DMS53 (cell line): ENCODE measurements at places on chromosomes 12 and 14.

DNA sequence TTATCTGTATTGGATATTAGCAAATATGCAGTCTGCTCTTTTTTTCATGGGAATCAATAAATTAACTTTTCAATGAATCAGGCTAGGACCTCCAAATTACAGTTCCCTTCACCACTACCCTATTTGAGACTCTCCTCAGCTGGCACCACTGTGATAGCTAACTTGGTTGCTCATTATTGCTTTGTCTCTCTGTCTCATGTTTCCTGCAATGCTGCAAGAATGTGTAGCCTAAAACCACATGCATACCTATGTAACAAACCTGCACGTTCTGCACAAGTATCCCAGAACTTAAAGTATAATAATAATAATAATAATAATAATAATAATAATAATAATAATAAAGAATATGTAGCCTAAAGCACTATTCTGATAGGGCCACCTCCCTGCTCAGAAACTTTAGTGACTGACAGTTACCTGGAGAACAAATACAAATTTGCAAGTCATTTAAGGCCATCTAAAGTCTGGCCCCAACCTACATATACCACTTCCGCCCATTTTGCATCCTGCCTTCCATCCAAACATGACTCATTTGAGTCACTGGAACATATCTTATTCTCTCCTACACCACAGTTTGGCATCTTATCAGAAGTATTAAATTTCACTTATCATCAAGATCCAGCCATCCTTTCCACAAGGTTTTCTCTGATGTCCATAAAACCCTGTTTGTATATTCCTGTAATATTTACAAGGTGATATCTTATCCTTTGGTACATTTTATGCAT, 215.1 kb downstream of the LRRK2 start:
- no peak for DNase-seq

GRCh38 chr12:94242901-94243300, 94.5 kb downstream of the PLXNC1 start:
- no peak for DNase-seq

DNA sequence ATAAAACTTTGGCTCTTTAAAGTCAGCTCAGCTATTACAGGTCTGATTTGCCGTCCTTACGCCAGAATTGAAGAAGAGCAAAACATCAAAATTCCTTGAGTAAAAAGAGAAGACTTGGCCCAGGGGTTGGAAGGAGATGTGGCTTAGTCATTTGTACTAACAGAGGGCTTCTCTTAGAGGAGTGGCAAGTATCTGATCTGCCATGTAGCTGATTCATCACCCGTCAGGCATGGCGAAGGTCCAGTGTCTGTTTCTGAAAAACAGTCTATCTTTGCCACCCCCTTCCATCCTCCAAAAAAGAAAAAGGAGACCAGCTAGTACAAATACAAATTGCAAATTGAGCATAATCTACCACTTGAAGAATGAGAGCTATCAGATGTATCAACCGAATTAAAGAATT, 91.9 kb downstream of the RAD52 start:
- DNase-seq, result no peak

DNA sequence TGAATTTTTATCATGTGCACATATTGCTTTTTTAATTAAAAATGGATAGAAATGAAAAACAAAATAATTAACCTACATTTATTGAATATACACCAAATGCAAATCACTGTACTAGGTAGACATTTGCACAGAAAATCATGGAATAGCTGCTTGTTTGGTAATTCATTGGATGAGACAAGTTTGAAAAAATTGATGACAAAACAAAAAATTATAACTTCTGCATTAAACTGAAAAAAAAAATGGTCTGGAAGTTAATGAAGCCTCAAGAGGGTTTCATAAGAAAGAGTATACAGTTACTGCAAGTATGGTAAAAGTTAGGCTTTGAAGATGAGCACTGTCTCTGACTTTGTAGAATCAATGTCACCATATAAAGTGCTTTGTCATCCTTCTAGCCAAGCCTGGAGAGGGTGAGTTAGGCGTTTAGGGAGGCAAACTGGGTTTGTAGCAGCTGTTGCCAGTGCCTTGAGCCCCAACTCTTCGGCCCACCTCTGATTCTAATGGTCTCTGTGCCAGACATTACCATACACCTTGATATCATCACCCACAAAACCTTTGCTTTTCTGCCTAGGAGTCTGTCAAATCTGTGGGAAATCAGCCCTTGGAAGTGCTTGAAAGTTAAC, 291.1 kb upstream of the CLEC14A start:
- DNase-seq, result no peak

GRCh38 chr12:122421821-122422729, at the start of gene CLIP1:
Gene CLIP1, minus strand, starts transcription at chr12:122422669. Its CDS starts 42,217 bp downstream, at chr12:122380452.
- peak; percentile 87 for DNase-seq

DNA sequence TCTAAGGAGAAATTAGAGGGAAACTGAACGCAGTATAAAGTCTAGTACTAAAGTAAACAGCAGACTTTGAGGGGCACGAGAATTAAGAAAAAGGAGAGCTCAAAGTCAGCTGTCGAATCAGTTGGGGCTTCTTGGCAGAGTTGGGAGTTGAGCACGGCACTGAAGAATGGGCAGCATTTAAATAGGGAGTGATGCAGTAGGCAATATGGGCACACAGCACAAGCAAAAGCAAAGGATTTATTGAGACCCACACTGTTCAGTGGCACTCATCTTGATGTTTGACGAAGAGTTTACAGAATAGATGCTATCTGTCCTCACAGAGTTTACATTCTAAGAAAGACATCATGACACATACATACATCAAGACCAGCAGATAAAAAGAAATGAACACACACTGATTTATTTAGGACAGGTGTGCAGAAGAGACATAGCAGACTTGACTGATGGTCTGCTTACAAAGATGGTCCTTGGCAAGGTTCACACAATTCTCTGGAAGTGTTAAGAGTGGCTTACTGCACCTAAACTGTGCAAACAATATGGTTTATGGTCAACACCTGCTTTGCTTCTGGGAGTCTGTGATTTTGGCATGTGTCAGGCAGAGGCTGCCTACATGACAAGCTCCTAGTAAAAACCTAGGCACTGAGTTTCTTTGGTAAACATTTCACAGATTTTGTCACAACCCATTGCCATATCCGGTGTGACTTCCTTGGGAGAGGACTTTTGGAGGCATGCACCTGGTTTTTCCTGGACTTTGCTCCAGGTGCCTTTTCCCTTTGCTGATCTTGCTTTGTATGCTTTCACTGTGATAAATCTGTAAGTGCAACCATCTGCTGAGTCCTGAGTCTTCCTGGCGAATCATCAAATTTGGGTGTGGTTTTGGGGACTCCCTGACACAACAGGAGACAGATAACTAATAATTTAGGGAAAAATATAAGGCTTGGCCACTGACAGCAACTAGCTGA, 26.3 kb downstream of the ALKBH1 start:
- DNase-seq, result peak; percentile 66

- no peak for DNase-seq
Observed at GRCh38 chr14:78029601-78030372, 140.4 kb upstream of the NRXN3 start.

- DNase-seq, result no peak
Observed at GRCh38 chr12:46535376-46535775, 162.8 kb upstream of the SLC38A2 start.

DNA sequence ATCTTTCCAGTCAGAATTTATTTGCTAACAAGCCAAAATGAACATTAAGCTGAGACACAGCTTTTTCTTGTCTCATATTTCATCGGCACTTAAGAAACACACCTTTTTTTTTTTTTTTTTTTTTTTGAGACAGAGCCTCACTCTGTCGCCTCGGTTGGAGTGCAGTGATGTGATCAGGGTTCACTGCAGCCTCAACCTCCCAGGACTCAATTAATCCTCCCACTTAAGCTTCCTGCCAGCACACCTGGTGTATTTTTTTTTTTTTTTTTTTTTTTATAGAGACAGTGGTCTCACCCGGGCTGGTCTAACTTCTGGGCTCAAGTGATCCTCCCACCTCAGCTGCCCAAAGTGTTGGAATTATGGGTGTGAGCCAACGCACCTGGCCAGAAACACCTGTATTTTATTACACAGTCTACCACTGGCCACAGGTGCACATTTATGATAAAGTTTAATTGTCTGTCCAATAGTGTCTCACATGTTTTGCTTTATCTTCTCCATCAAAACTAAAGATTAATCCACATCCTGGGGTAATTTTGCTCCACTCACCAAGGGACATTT, 62.7 kb downstream of the C2CD5 start:
- peak; percentile 45 for DNase-seq

DNA sequence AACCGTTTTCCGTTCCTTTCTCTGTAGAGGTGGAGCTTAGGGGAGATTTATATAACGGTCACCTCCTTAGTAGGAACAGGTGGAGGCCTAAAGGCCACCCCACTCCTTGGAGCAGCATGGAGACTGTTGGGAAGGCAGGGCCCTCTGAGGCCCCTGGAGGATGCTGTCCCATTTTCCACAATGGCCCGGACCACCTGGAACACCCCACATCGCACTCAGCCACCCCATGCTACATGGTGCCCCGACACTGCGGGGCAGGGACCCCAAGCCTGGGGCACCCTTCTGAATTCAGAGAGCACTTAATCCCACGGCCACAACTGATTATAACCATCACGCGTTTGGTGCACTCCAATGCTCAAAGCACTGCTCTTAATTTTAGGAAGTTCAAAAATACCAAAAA, 41.4 kb downstream of the C14orf132 start:
- no peak for DNase-seq

DNA sequence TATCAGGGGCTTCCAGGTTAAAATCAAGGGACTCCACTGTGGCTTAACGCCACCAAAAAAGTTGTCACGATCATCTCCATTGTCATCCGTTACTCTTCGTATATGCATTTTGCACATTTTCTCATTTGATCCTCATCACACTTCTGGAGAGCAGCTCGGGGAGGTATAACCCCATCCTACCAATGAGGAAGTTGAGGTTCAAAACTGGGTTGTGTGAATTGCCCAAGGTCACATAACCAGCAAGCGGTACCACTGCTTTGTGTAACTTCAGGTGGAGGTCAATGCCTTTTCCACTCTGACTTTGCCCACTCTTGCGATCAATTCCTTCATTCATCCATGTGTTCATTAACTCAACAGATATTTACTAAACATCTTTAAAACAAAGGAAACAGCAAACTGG, 71.1 kb upstream of the CCND2 start:
- no peak for DNase-seq

DNA sequence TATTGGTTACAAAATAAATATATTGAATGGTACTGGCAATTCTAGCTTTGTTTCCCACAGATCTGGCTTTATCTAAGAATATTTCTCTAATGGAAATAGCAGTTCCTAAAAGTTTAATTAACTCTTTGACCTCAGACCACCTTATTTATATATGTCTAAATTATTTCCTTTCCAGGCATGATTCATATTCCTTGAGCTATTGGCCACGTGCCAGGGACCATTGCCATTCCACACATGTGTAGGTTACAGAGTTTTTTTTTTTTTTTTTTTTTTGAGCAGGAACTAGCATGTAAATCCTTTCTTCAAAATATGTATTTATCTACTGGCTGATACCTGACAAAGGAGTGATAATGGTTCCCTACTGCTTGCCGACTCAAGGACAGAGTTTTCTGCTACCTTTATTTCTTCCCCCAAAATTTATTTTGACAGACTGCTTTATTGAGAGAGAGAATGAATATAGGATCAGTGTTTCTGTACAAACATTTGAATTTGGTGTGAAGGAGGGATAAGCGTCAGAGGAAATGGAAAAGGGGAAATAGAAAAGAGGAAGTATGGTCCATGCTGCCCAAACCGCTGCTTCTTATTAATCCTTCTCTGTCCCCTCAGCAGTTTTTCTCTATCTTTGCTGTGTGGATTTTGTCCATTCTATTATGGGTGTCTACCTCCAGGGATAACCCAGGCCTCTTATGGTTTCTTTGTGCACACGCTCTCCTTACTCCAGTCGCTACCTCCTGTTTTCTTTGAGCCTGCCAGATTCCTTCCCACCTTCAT, 36.4 kb downstream of the PDE3A start:
- DNase-seq, result peak; percentile 52

DNA sequence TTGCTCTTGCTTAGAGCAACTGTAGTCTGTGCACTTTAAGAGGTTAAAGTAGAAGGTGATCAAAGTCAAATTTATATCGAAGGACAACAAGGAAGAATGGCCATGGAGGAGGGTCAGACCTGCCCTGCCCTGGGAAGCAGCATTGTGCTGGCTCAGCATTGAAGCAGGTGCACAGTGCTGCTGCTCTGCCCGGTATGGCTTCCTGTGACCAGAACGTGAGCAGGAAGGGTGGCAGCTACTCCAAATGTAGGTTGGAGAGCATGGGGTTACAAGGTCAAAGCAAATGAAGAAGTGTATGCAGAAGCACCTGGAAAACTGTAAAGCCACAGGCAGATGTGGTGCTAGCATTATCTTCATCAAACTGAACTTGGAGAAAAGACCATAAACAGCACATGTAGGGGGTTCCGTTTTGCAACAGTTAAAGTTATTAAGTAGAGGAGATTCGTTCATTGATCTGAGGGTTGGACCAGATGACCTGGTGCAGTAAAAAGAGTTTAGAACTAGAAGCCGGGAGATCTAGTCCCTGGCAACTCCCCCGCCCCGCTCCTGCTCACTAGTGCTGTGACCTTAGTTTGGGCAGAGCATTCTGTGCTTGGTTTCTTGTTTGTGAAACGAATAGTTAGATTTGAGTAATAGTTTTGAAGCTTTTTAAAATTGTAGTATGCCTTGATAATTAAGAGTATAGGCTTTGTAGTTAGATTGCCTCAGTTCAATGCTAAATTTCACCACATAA, 84.2 kb downstream of the SCN8A start:
- DNase-seq, result peak; percentile 52

- DNase-seq, result peak; percentile 88
Observed at GRCh38 chr14:24941719-24942118, 108.2 kb downstream of the STXBP6 start.

DNA sequence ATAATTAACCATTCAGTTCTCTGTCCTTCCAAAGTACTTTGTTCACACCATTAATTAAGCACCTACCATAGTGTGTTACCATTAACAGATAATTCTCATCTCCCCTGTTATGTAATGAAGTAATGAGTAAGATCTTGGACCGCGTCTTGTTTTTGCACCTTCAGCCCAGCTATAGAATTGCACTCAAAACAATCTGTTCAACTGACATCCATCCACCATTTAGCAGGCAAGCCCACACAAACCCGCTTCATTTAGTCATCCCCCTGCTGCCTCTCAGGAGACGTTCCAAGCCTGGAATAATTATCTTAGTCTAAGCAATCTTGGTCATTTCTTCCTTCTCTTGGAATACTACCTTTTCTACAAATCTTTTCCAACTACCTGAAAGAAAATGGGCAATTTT, 74.4 kb downstream of the DUSP16 start:
- DNase-seq, result no peak

GRCh38 chr14:68788996-68789820, 3.7 kb downstream of the ZFP36L1 start:
- DNase-seq, result peak; percentile 88

- DNase-seq, result no peak
Observed at GRCh38 chr14:56417173-56417572, 162.4 kb upstream of the TMEM260 start.

DNA sequence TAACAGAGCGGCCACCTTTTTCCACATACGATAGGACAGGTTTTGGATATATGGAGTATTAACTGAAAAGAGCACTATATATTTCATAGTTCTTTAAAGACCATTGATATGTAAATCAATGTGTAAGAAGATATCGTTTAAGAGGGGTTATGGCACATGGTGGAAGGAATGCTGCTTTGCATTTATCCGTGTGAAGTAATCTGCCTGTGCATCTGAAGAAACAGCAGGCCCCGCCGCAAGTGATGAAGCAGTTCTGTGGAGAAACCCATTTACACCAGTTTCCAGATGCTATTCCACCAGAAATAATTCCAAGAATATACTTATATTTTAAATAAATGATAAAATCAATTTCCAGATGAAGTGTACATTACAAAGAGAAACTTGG, 72.4 kb downstream of the BICD1 start:
- DNase-seq, result no peak
